ENCODE measurements at places on chromosomes 1 and 21.

DNA sequence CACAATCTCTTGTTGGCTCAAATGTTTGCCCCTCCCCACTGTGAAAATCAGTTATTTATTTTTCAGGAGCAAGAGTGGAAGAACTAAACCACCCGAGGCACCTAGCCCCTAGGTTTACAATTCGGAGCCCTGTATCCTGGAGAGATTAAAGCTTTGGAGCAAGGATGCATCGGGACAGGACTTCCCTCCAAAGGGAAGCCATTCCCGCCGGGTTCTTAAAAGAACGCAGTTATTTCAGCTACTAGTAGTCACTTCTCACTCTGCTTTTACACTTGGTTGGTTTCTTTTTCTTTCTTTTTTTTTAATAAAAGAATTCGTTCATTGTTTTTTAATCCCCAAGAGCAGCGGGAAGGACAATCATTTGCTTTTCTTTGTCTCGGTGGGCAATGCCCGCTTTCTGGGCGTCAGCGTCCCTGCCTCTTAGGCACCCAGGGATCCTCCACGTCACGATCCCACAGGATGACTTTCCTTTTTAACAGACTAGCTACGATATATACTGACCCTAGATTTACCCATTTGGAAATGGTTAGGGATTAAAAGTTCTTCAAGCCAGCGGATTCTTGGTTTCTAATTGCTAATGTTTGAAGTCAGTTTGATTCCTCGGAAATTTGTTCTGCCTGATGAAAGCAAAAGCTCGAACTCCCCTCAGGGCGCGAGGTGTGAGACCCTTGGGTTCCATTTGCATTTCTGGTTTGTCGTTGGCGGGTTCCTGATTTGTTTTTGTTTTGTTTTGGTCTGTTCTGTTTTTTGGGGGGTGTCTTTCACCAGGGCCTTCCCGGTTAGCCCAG is 9.0 kb downstream of the TBX15 start:
- DNase-seq: no peak

- no peak for DNase-seq
These were observed 431 bp downstream of the CLCN6 start for GRCh38 chr1:11806307-11806936.

DNA sequence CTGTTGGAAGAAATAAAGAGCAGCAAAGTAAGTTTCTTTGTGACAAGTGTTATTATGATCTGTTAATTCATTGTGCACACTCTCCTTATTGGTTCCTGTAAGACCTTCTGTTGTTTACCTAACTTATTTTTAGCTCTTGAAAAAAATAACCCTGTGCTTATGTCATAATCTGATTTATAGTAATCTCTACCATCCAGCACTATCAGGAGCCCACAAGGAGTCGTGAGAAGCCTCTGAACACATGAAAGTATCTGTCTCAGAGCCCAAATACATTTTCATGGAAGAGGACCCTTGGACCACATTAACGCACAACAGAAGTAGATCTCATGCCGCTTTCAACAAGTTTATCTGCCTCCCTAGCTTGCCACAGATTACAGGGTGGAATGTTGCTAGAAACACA is 45.8 kb downstream of the CENPF start:
- DNase-seq: peak; percentile 47

- DNase-seq: no peak
These were observed 107.5 kb upstream of the CLDN14 start for GRCh38 chr21:36587388-36587787.

DNA sequence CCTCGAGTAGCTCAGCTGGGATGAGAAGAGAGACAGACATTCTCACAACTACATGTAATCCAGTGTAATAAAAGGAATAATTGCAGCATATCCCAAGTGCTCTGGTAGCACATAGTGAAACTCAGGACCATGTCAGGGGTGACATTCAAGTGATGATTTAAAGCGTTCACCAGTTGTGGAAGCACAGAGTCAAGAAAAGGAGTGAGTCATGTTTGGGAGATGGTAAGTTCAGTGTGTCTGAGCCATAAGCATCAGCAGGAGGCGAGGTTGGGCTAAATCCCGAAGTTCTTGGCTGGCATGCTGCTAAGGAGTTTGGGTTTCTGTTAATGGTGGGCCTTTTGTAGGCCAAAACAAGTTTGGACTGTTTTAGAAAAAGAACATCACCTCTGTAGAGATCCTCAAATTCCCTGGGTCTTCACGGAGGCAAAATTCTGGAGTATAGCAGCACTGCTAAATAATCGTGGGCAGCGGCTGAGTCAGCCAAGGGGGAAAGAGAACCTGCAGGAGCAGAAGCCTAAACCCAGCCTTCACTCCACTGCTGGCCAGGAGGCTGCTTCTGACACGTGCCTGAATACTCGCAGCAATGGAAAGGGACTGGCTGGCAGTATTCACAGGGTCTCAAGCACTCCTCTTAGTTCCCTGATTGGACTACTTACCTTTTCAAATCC is 7.2 kb upstream of the NHLH1 start:
- peak; percentile 19 for DNase-seq

GRCh38 chr1:89274411-89274857 is 1.8 kb upstream of the GBP5 start:
- peak; percentile 44 for DNase-seq

GRCh38 chr1:23727362-23727811 is 15.9 kb upstream of the ELOA start:
- DNase-seq: peak; percentile 99

DNA sequence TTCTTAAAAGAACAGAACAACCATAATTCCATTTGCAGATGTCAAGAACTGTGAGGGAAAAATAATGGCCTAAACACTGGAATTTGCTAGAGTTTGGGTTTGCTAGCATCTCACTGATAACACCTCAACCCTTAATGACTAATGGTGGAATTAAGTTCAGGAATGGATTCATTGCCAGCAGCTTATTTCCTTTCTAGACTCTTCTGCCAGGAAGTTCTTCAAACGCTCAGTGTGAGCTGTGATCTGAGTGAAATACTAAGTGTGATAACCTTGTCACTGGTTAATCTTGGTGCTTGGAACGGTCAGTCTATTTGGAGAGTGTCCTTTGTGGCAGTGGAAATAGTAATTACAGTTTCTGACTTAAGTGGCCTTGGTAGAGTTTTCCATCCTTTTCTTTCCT is 21.6 kb upstream of the PLEKHM2 start:
- DNase-seq: peak; percentile 66

DNA sequence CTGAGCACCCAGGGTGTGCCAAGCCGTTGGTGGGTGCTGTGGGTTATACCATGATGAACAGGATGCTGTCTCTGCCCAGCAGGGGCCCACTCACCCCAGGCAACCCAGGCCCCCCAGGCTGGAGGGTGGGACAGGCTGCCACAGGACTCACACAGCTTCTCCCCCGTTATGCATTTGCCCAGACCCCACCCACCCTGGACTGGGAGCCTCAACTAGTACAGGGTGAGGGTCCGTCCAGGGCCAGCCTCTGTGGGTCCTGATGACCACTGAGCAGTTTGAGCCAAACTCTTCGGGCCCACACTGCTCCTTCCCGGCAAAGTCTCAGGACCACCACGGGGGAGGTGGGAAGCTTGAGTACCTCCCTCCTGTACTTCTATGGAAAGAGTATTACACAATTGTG is 3.8 kb upstream of the PRELP start:
- no peak for DNase-seq

DNA sequence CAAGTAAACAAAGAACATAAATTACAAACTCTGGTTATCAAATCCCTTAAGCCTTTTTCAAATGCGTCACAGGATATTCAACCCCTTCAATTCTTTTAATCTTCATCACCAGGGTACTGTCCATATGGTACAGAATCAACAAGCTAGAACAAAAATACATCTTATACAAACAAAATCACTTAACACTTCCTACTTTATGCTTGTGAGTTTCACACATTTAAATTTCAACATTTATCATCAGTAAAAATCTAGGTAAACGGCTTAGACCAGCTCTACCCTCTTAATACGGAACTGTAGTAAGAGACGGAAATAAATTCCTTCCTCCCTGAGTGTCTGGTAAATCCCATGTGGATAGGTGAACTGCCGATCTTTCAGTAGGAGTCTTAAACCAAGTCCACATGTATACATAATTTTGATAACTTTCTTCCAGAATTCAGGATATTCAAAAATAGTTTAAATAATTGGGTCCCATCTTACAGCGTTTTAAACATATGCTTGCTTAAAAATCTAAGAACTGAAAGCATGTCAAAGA is 1.0 kb downstream of the CCDC181 start:
- DNase-seq: no peak

- DNase-seq: peak; percentile 98
These were observed 596.3 kb downstream of the KIF26B start for GRCh38 chr1:245751116-245751515.

- DNase-seq: peak; percentile 41
These were observed 30.6 kb upstream of the JUN start for GRCh38 chr1:58814251-58815068.

DNA sequence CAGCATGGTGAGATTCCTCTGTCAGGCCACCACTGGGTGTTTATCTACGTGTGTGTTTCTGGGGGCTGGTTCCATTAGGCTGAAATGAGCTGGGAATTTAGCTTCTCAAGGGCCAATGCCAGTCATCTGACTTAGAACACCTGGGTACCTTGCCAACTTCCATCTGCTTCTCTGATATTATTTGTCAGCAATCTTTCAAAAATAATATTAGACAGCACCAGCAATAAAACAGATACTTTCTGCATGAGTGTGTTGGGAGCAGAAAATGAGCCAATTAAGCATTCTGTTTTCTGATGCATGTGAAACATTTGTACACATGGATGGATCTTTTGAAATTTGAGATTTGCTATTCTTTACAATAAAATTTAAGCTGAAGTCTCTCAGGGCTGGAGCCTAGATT is 124.1 kb downstream of the RYR2 start:
- no peak for DNase-seq

DNA sequence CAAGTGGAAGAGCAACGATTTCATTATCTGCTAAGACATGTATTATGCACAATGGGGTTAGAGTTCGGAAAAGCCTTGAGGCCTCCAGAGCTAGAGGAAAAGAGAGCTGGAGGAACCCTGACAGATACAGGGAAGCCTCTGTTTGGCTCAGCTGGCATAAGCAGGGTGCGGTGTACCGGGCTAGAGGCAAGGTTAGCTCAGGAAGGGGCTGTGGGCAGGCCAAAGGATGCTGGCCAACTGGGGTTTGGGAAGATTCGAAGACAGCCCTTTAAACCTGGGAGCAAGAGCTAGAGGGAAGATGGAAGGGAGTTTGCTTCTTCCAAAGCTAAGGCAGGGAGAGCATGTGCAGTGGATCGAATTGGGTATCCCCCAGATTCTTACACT is 107.6 kb upstream of the TLR5 start:
- no peak for DNase-seq

DNA sequence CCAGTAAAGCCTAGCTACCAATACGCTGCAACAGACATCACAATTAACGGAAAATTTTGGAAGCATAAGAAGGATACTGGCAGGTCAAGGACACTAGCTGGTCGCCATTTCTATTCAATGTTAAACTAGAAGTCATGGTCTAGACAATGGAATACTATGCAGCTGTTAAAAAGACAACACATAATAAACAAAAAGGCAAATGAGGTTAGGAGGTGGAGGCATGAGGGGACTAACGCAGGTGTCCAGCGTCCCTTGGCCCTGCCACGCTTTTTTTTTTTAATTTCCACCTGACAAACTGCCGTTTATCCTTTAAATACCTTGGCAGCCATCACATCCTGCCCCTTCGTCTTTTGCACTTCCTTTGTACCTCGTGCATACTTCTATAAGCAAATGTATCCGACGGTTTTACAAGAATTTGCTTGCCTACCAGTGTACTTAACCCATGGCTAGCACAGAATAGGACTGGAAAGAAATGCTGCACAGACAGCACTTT is 698 bp upstream of the SLC22A15 start:
- peak; percentile 17 for DNase-seq

GRCh38 chr21:17386498-17386897 is 126.3 kb upstream of the CXADR start:
- DNase-seq: no peak

DNA sequence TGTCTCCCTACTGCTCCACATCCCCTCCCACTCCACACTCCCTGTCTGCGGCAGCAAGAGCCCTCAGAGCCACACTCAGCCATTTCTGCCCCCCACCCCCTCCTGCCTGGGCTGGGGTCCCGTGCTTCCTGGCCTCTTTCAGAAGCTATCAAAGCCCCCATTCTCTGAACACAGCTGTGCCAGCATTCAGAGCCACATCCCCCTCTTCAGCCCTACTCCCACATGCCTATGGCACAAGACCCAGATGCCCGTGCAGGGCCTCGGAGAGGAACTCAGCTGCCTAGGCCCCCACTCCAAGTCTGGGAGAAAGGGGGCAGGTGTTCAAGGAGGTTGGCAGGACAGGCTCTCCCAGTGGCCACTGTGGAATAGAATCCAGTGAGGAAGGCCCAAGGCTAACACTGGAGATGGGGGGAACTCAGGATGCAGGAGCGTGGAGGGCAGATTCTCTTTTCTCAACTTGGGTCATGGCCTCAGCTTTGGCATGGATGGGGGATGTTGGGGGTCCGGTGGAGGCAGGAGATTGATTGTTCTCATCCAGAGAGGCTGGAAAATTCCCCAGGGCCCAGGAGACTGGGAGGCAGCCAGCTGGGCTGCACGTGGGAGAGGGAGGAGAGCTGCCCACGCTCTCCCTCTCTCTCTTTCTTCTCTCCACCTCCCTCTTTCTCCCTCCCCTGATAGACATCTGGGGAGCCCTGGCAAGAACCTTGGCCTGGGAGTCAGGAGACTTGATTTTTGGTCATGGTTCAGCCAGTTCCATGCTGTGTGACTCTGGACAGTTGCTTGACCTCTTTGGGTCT is 3.5 kb upstream of the BCAN start:
- peak; percentile 18 for DNase-seq

DNA sequence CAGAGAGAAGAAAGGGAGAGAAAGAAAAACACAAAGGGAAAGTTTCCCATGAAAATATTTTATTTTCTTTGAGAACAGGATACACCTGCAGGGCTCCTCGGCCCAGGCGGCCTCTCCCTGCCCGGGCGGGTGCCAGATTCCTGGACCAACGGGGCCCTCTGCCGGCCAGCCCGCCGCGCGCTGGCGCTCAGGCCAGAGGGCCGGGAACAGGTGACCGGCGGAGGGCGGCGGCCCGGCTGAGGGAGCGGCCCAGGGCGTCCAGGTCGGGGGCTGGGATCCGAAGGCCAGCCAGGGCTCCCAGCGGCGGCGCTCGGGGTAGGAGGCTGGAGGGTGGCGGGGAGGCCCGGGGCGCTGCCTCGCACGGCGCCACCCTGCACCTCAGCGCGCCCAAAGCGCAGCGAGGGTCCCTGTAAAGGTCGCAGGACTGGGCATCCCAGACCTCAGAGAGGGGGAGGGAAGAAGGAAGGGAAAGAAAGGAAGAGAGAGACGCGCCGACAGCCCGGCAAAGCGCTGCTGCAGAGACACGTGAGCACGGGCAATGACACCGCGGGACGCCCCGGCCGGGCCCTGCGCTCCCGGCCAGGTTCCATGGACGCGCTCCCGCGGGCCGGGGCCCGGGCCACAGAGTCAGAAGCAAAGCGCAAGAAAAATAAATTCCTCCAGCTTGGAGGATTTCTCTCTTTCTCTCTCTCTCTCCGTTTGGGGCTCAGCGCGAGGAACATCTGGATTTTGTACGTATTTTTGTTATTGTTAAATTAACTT is 927 bp downstream of the WNT9A start:
- DNase-seq: peak; percentile 34

DNA sequence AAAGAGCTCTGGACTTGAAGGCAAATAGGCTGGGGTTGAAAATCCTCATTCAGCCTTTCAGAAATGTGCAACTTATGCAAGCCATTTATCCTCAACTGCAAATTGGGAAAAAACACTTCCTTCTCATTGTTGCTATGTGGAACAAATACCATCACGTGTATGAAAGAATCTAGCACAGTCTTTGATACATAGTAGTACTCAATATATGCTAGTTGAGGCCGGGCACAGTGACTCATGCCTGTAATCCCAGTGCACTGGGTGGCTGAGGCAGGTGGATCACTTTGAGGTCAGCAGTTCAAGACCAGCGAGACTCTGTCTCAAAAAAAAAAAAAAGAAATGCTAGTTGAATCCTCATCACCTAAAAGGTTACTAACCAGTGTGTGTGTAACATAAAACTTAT is 8.2 kb downstream of the PI4KB start:
- no peak for DNase-seq

All from amniotic epithelial cell (primary cell).